ENCODE measurements at places on chromosomes 2 and 18.

DNA sequence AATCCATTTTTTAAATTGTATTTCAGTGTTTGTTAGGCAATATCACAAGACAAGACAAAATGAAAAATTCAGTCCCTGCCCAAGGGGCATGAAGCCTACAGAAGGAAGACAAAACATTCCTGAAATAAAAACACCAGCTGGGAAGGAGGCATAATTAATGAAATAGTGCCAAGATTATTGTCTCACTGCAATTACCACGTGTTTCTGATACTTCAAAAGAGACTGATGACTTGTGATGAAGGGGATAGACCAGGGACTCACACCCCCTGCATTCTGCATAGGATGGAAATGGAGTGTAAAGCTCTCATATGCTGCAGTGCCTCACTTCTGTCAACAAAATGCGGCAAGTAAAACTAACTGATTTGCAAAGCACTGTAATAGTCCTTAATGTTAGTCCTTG lies 178.1 kb downstream of the BARD1 start:
- no peak for DNase-seq

GRCh38 chr2:19733951-19734425 lies 167.8 kb downstream of the TTC32 start:
- DNase-seq: no peak

DNA sequence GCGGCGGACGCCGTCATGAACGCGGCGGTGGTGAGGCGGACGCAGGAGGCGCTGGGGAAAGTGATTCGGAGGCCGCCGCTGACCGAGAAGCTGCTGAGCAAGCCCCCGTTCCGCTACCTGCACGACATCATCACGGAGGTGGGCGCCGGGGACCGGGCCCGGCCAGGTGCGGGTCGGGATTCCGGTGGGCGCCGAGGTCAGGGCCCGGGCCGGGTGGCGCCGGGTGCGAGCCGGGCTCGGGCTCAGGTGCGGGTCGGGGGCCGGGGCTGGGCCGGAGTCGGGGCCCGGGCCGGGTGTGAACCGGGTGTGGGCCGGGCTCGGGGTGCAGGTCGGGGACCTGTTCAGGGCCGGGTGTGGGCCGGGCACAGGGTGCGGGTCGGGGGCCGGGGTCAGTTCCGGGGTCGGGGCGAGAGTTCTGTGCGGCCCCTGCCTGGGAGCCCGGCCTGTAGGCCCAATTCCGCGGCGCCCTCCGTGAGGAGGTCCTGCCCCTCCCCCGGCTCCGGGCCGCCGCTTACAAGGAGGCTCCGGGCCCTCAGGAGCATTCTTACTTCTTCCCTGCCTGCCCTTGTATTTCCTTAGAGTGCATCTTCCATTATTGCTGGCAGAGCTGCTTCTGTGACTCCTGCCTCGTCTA lies 447 bp downstream of the TRAF3IP1 start:
- no peak for DNase-seq

GRCh38 chr2:41830600-41830999 lies 217.2 kb upstream of the PKDCC start:
- DNase-seq: no peak

DNA sequence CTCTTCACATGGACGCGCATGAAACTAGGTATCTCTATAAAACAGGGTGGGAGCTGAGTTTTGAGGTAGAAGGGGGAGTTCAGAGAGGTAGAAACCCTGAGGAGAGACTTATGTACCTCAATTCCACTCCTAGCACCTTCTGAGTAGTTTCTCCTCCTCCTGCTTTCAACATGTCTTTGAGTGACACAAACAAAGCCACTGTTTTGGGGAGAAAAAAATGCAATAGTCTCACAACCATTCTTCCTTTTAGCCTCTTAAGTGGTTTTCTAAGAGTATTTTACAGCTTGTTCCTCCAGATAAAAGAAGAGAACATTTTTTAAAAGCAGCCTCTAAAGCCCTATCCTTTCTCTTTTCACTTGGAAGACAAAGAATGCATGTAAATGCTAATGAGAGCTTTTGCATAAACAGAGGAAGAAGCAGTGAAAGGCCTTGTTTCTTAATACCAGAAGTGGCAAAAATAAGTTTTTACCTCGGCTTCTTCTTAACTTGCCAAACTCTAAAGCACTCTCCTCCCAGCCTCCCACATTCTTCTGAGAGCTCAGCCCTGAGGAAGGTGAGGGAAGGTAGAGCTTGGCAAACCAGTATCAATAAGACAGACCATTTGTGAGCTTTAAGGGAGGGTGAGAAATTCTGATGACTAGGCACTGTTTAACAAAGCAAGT lies 1304.4 kb upstream of the ACVR2A start:
- DNase-seq: no peak

DNA sequence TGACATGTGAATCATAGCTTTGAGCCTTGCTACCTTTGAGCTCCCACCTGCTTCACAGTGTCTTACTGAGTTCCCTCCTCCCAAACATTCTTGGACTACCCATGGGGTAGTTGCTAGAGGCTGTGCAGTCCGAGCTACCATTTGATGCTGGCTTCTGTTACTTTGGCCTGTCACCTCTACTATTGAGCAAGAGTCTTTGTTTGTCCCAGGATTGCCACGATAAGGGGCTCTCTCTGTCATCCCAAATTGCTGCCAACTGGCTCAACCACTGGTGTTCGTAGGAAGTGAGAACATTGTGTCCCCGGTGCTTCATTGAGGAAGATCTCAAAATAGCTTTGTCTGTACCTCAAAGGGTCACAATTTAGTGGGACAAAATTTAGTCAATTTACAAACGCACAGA lies 59.1 kb upstream of the PAX8 start:
- no peak for DNase-seq

- no peak for DNase-seq
Measured at GRCh38 chr2:176826356-176826755, 386.2 kb upstream of the HNRNPA3 start.
